Karpas-422 (cell line): ENCODE measurements at places on chromosomes 3 and 15. TPM values are rescaled to one million over a fixed set of nuclear protein-coding genes. Genes with fewer than 3 reads are reported as not detected.

Gene CGNL1
- total RNA-seq = not detected in 2 replicates

Gene LRRIQ4
- 0.07 and 0.22 TPM in 2 replicates for total RNA-seq

Gene SNTN
- total RNA-seq = not detected in 2 replicates

Gene GOLGA8J
- not detected in 2 replicates for total RNA-seq

Gene CDHR4
- total RNA-seq = not detected in 2 replicates

Gene HHATL
- not detected in 2 replicates for total RNA-seq

Gene CMTM8
- total RNA-seq = 0.14 and 0.19 TPM in 2 replicates

Gene ZBTB20
- total RNA-seq = 1.6 and 2.8 TPM in 2 replicates
